ENCODE measurements at places on chromosomes 5 and 9.

DNA sequence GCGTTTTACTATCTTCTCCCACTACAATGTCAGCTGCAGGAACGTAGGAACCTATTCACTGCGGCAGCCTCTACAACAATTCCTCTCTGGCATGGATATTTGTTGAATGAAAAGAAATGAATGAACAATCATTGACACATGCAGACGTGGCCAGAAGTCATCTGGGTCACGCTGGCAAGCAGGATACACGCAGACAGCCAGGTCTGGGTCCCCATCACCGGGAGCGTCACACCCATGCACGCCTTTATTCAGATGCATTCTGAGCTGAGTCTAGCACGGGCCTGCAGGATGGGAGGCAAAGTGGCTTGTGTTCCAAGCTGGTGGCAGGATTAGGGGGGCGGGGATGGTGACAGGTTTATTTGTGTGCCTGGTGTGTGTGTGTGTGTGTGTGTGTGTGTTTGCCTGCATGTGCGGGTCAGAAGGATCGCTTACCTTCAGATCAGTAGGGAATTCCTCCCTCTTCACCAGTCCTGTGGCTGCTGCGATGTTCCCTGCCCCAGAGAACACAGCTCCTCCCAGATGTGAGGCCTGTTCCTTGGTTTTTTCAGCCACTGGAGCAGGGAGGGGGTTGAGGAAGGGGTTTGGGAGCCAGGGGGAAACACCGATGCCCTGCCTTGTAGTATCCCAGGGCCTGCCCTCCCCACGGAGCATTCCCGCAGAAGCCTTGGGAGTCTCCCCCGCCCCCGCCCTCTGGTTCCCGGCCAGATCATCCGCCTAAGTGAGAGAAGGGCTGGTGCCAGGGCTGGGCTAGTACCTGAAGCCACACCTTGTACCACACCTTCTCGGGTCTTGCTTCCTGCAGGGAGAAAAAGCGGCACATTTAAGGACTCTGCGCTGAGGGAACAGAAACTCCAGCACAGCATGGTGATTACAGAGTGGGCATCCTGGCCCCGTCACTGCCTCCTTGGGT lies 4.1 kb downstream of the SNCB start:
- no peak for DNase-seq

DNA sequence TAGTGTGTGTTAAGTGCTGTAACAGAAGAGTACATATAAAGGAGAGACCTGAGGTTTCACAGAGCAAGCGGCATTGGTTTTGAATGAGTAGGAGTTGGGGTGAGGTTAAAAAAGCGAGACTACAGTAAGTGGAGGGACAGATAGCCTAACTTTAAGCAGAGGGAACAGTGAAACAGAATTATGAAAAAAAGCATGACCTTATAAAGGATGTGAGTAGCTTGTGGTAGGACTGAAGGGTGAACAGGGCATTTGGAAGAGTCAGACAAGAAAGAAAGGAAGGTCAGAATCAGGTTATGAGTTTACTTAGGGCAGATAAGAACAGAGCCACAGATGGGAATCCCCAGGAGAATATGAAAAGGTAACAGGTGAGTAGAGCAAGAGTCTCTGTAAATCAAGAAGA lies 22.5 kb downstream of the MSANTD3 start:
- DNase-seq, result no peak

DNA sequence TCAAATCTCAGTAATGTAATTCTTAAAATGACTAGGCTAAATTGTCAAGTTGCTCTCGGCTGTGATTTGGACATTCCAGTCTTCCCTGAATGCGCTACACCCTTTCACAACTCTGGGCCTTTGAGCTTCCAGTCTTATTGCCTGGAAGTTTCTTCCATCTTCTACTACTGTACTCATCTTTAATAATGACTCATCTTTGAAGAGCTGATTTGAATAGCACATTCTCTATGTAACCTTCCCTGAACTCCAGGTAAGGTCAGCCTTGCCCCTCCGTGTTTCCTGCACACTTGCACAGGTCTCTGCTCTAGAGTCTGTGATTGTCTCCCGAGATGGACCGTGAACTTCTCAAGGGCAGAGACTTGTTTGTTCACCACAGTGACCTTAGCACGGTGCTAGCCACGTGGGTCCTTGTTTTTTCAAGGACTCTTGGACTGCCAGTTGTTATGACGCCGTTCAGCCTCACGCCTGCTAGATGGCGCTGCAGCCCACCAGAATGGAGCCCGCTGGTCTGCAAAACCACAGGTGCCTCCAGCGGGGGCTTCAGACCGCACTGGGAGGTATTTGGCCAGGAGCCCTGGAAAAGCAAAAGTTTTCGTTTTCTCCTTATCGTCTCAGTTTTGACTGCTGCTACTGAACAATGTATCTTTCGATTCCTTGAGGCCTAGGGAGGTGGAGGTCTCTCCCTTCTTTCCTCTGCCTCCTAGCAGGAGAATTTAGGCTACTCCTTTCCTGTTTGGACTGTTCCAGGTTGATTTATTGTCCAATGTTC lies 44.4 kb downstream of the SEC61B start:
- peak; percentile 89 for DNase-seq

DNA sequence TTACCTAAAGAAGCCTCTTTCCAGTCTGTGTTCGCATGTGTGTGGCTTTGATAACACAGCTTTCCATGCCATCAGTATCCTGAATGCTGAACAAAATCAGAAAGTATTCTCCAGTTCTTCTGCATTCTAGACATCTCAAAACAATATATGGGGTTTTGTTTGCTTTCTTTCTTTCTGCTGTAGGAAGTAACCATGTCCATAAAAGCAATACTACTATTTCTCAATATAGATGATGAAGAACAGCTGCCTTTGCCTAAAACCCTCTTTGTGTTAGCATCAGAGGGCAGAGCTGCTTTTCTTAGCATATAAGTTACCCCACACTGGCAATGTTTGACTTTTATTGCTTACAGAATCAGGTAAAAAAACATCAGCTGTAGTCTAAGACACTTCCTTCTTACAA lies 963.6 kb downstream of the CDH12 start:
- no peak for DNase-seq

DNA sequence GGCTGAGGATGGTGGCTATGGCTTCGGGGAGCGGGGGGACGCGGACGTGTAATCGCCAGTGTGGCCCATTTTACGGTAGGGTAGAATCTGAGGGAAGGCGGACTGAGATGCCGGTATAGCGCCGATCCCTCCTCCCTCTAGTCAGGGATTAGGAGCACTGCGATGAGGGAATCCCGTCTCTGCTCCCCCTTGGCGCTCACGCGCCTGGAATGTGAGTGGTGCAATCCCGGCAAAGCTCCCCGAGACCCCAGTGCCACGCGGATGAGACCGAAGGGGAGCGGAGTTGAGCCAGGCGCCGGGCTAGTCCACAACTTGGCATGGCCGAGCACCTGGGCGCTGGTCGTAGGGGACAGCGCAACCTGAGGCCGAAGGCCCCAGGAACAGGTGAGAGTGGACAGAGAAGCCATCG lies 2.2 kb downstream of the NPR3 start:
- DNase-seq, result peak; percentile 23

- no peak for DNase-seq
Measured at GRCh38 chr5:10338686-10339057, 14.8 kb upstream of the MARCHF6 start.
